Left ventricle myocardium inferior (tissue), 1 donor: ENCODE measurements at places on chromosomes 2 and 18. TPM values are rescaled to one million over a fixed set of nuclear protein-coding genes. Genes with fewer than 3 reads are reported as not detected.
A peak's percentile ranks its signal among the peaks of the same experiment; 100 is the strongest.

DNA sequence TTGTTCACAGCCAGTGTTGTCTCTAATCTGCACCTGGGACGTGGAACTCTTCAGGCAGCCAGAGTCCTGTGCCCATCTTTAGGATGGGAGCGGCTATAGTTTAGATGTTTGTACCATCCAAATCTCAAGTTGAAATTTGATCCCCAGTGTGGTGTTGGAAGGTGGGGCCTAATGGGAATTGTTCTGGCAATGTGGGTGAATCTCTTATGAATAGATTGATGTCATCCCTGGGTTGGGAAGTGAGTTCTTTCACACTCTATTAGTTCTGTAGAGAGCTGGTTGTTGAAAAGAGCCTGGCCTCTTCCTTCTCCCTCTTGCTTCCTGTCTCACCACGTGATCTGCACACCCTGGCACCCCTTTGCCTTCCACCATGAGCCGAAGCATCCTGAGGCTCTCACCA, 300.9 kb downstream of the TXNL1 start:
- H3K4me1 ChIP-seq, result no peaks in the 10 kb centered on the region
- no peak overlapping the region for H3K4me3 ChIP-seq
- DNase-seq, result no peak

DNA sequence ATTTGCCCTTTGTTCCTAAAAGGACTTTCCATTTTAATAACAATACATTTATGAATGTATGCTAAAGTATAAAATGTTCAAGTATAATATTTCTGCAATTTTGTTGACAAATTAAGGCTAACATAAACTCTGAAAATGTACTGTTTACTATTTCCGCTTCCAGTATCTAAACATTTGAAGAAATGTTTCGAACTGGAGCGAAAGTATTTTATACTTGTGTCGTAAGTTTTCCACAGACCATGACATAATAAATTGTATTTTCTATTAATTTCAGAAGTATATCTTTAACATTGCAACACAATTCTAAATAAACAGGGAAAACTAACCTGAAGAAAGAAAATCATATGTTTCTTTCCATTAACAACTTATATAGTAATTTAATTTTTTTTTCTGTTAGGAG, 146.3 kb downstream of the CALCRL start:
- no peak for DNase-seq
- peaks cover 18% of the 10 kb centered on the region for H3K4me1 ChIP-seq
- no peaks in the 10 kb centered on the region for H3K36me3 ChIP-seq
- peak overlapping the region; percentile 60 for H3K27ac ChIP-seq

GRCh38 chr2:190062601-190063000, at the start of gene MSTN:
MSTN (minus strand) TSS chr2:190062729; CDS start chr2:190062596, 133 bp downstream.
- H3K36me3 ChIP-seq, result no peaks in the 10 kb centered on the region
- no peak for DNase-seq
- no peaks in the 10 kb centered on the region for H3K4me1 ChIP-seq

GRCh38 chr2:239545741-239546392, 145.0 kb upstream of the HDAC4 start:
- no peak overlapping the region for H3K4me3 ChIP-seq
- H3K27me3 ChIP-seq, result peaks cover 82% of the 10 kb centered on the region
- DNase-seq, result no peak
- no peaks in the 10 kb centered on the region for H3K36me3 ChIP-seq
- H3K27ac ChIP-seq, result no peak overlapping the region
- no peaks in the 10 kb centered on the region for H3K4me1 ChIP-seq

DNA sequence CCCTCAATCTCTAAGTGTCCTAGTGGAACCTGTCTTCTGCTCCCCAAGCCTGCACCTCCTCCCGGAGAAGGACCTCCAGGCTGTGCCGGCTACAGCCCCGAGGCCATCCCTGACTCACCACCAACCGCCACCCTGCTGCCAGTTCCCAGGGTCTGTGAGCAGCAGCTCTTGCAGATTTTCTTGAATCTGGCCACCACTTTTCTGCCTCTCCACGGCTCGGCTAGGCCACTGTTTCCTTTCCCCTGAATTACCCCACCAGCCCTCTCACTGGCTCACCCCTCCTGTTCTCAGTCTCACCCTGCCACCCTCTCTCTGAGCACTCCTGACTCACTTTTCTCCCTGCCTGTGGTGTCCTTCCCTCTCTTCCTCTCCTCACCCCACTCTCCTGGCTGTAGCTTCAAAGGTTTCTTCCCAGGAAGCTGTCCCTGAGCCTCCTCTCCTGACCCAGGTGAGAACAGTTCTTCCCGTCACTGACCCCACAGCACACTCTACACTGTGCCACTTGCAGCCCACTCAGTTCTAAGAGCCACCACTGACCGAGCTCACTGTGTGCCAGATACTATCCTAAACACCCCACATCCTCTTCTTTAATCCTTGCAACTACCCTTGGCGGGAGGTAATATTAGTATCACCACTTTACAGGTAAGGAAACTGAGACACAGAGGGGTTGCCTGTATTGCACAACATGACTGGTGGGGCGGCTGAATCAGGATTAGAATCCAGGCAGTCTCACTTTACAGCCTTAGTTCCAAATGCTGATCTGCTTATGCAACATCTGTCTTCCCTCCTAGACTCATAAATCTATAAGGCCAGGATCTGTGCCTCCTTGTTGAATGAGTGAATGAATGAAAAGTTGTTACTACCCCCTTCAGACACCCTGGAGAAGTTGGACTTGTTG, 111.6 kb downstream of the SMAD7 start:
- no peak for DNase-seq
- no peaks in the 10 kb centered on the region for H3K27me3 ChIP-seq
- no peaks in the 10 kb centered on the region for H3K36me3 ChIP-seq

DNA sequence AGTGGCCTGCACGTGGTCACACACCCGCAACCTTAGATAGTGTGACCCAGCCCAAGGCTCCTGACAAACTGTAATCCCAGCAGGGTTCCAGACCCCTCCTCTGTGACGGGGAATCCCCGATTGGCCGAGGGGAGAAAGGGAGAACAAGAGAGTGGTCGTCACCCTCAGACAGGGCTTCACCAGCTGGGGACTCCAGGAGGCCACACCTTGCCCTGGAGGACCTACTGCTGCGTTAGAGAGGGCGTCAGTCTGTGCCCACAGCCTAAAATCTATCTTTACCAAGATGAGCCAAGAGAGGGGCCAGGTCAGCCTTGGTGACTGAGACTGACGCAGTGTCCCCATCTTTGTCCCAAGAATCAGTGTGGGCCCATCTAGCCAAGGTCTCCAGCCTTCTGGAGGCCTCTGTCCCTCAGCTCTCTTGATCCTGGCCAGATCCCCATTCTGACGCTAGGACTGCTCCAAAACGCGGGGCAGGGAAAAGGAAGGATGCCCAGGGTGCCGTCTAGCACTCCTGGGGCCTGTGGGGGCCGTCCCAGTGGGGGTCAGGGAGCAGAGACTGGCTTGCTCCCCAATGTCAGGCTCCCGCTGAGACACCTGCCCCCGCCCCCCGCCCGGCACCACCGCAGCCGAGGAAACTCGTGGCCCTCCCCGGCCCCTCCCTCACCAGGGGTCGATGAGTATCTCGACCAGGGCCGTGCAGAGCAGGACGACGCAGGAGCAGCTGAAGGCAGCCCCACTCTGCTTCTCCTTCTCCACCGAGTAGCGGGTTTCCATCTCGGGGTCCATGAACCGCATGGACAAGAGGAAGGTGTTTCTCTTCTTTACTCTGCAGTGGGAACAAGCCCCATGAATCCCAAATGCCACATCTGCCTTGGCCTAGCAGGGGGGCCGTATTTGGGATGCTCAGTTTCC, 40.9 kb downstream of the CENPO start:
- H3K4me3 ChIP-seq, result no peak overlapping the region
- H3K27me3 ChIP-seq, result no peaks in the 10 kb centered on the region
- H3K36me3 ChIP-seq, result peaks cover 5% of the 10 kb centered on the region
- no peak for DNase-seq

DNA sequence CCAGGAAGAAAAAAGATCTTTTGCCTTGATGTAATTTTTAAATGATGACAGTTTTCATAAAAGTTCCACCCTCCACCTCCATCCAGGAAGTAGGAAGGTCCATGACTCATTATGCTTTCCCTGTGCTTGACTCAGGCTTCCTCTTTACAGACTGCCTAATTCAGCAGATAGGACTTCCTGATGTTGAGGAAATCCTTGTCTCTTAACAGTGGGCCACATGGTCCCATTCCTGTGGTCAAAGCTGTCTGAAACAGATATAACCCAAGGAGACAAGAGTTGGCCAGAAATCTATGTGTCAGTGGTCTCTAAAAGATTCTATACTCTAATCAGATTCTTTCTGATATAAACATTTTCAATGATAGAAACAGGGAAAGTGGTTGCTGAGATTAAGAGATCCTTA, 119.1 kb downstream of the BAZ2B start:
- H3K27ac ChIP-seq, result peak overlapping the region; percentile 33
- peaks cover 17% of the 10 kb centered on the region for H3K36me3 ChIP-seq
- H3K4me1 ChIP-seq, result peaks cover 9% of the 10 kb centered on the region
- no peak overlapping the region for H3K4me3 ChIP-seq
- no peaks in the 10 kb centered on the region for H3K27me3 ChIP-seq
- DNase-seq, result no peak

- no peaks in the 10 kb centered on the region for H3K27me3 ChIP-seq
- peaks cover 49% of the 10 kb centered on the region for H3K4me1 ChIP-seq
- no peak overlapping the region for H3K4me3 ChIP-seq
- no peak for DNase-seq
Measured at GRCh38 chr18:24187689-24188088, 48.8 kb downstream of the CABYR start.

GRCh38 chr2:2022941-2023586, 278.7 kb upstream of the PXDN start:
- H3K4me1 ChIP-seq, result peaks cover 9% of the 10 kb centered on the region
- H3K27ac ChIP-seq, result no peak overlapping the region
- H3K4me3 ChIP-seq, result no peak overlapping the region
- no peaks in the 10 kb centered on the region for H3K36me3 ChIP-seq
- DNase-seq, result no peak

- no peak overlapping the region for H3K27ac ChIP-seq
- H3K27me3 ChIP-seq, result no peaks in the 10 kb centered on the region
- DNase-seq, result no peak
- H3K4me1 ChIP-seq, result no peaks in the 10 kb centered on the region
- H3K36me3 ChIP-seq, result no peaks in the 10 kb centered on the region
Measured at GRCh38 chr18:68623342-68623741, 91.6 kb downstream of the TMX3 start.

- peak; percentile 1 for DNase-seq
- no peaks in the 10 kb centered on the region for H3K36me3 ChIP-seq
- no peak overlapping the region for H3K4me3 ChIP-seq
- no peaks in the 10 kb centered on the region for H3K27me3 ChIP-seq
- peaks cover 4% of the 10 kb centered on the region for H3K4me1 ChIP-seq
- H3K27ac ChIP-seq, result no peak overlapping the region
Measured at GRCh38 chr2:232328516-232329460, 49.8 kb upstream of the ALPP start.

- no peaks in the 10 kb centered on the region for H3K36me3 ChIP-seq
- no peak overlapping the region for H3K27ac ChIP-seq
- no peaks in the 10 kb centered on the region for H3K4me1 ChIP-seq
Measured at GRCh38 chr2:51510303-51510702, 478.4 kb upstream of the NRXN1 start.

DNA sequence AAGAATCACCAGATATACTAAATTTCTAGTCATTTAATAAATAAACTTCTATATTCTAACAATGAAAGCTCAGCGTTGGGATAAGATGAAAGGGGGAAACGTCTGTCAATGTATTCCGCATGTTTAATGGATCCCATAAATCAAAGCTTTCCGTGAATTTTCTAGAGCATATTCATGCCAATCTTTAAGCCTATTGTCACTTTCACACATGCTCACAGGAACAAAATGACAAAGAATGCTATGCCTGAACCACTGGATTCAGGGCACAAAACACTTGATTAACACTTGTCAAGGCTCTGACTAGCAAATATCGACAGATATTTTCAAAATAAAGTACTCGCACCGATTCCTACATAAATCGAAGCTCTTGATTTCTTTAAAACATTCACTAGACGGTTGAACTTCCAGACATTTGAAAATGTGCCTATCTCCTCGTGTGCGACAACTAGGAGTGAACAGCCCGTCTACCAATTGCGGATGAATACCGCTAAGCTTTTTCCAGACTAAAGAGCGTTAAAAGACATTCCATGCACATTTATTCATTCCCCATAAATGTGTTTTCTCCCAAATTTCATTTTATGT, 1.8 kb downstream of the TLK1 start:
- H3K27me3 ChIP-seq, result no peaks in the 10 kb centered on the region
- no peak for DNase-seq
- H3K4me3 ChIP-seq, result peak overlapping the region; percentile 83
- H3K4me1 ChIP-seq, result peaks cover 56% of the 10 kb centered on the region

DNA sequence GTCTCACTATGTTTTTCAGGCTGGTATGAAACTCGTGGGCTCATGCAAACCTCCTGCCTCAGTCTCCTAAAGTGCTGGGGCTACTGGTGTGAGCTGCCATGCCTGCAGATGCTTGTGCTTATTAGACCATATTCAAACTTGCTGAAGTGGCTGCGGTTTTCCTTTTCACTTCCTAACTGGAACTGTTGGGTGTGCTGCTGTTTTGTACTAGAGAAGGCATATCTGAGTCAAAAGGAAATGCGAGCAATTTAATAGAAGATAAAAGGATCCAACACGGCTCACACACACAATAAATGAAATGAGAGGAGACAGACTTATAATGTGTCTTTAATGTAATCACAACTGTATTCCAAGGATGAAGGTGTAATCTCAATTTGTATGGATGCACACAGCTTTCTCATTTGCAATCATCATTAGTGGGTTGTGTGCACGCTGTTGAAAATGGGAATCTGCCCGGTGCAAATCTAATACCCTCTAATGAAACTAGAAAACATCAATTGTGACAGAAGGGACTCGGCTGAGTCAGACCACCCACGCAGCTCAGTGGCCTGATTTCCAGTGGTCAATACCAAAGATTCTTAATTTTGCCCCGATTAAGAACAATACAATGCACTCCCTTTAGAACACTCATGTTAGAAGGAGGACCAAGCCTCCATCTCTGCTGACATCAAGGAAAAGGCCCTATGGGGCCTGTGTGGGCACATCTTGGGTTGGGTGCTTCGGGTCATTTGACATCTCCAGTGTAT, 532.7 kb downstream of the TDRD15 start:
- DNase-seq, result no peak
- H3K4me1 ChIP-seq, result no peaks in the 10 kb centered on the region
- no peak overlapping the region for H3K27ac ChIP-seq
- H3K36me3 ChIP-seq, result no peaks in the 10 kb centered on the region

GRCh38 chr18:52341608-52342381, 1.8 kb downstream of the DCC start:
- H3K4me1 ChIP-seq, result peaks cover 4% of the 10 kb centered on the region
- no peak for DNase-seq
- no peak overlapping the region for H3K27ac ChIP-seq

- H3K27me3 ChIP-seq, result no peaks in the 10 kb centered on the region
- H3K27ac ChIP-seq, result no peak overlapping the region
- H3K4me1 ChIP-seq, result no peaks in the 10 kb centered on the region
- no peak overlapping the region for H3K4me3 ChIP-seq
- H3K36me3 ChIP-seq, result no peaks in the 10 kb centered on the region
Measured at GRCh38 chr18:9067823-9068222, 34.7 kb upstream of the NDUFV2 start.

GRCh38 chr18:5424903-5425664, 118.7 kb downstream of the EPB41L3 start:
- H3K27ac ChIP-seq, result no peak overlapping the region
- no peak for DNase-seq
- H3K36me3 ChIP-seq, result no peaks in the 10 kb centered on the region
- H3K4me1 ChIP-seq, result no peaks in the 10 kb centered on the region

- H3K27ac ChIP-seq, result no peak overlapping the region
- peaks cover 8% of the 10 kb centered on the region for H3K36me3 ChIP-seq
- H3K4me1 ChIP-seq, result peaks cover 13% of the 10 kb centered on the region
- DNase-seq, result no peak
Measured at GRCh38 chr18:8260827-8261226, 348.4 kb upstream of the RAB12 start.

The CDCA7 gene
- 0.96 TPM for total RNA-seq

The TLX2 gene
- total RNA-seq, result not detected

The EVA1A gene
- 0.41 TPM for total RNA-seq

The GCG gene
- not detected for total RNA-seq

The EPB41L3 gene
- total RNA-seq, result 6.3 TPM

The FOXD4L1 gene
- 0.11 TPM for total RNA-seq
